Dorsolateral prefrontal cortex (tissue), 122 donors: ENCODE measurements at places on chromosomes 13 and 19. TPM values are rescaled to one million over a fixed set of nuclear protein-coding genes. Genes with fewer than 3 reads are reported as not detected.

The TEX26 gene
- 2.9 TPM for total RNA-seq

The TMEM238 gene
- total RNA-seq, result 1.2 TPM

The ZNF208 gene
- 9.6 TPM for total RNA-seq

The ZNF429 gene
- 32.2 TPM for total RNA-seq

The TJP3 gene
- not detected for total RNA-seq

The IGFL3 gene
- not detected for total RNA-seq

The ZNF98 gene
- 10.7 TPM for total RNA-seq

The CGB1 gene
- not detected for total RNA-seq

The TTYH1 gene
- 313 TPM for total RNA-seq

The RTBDN gene
- total RNA-seq, result 9.2 TPM

The WBP4 gene
- total RNA-seq, result 18.0 TPM

The RB1 gene
- total RNA-seq, result 34.0 TPM
